Stimulated activated CD4-positive, alpha-beta T cell treated with anti-CD3 and anti-CD28 coated beads, Interleukin-1b, Interleukin-23, amount 100 ng/mL, for 24 hours (primary cell): ENCODE measurements at places on chromosomes 4 and X.

GRCh38 chrX:44303119-44303518 lies 40.4 kb downstream of the EFHC2 start:
- DNase-seq, result no peak

DNA sequence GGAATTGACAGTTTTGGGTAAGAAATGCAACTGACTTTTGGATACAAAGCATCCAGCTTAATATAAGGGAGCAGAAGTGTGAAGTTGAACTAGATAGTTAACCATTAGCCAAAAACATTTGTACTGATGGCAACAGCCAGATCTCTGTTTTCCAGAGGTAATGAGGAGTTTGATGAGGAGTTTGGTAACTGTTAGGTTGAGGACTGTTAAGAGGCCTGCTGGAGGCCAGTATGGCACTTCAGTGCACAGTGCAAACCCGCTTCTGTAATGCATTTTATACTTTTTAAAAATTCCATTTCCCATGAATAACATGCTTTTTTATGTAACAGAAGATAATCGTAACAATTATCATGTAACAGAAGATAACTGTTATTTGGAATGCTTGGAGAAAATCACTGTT lies 30.0 kb downstream of the CDKL5 start:
- DNase-seq, result no peak

- DNase-seq, result no peak
Observed at GRCh38 chr4:95358421-95358820, 190.4 kb downstream of the UNC5C start.

GRCh38 chr4:10078481-10079233 lies 37.9 kb downstream of the WDR1 start:
- DNase-seq, result no peak

- DNase-seq, result no peak
Observed at GRCh38 chr4:132859929-132860328, 289.2 kb upstream of the PCDH10 start.

DNA sequence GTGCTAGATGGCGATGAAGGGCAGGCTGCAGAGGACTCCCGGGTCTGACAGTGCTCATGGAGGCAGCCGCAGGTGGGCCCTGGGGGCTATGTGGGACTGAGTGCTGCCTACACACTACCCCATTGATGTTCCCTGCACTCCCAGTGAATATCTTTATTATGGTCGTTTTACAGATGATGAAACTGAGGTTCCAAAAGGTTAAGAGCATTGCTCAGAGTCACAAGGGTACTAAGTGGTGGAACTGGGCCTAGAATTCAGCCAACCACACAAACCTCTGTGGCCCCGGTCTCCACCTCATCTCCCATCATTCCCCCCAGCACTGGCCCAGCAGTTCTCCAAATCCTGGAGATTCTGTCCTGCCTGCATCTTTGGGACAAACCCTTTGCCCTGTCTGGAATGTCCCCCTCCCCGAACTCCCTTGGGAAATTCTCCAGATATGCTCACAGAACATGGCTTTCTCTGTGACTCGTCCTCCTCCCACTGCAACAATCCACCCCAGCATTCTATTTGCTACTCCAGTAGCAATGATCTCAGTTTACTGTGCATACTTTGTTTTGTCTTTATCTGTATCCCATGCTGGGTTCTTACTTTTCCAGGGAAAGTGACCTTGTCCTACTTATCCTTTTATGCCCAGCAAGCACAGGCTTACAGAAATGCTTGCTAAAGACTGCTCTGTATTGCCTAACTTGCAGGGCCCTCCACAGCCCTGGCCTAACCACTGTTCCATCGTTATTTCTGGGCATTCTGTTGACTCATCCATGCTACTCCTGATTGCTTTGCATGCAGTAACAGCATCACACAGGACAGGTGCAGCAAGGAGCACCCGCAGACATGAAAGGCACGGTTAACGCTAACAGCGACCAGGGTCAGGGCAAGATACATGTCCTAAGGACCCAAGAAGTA lies 14.0 kb downstream of the PNMA6F start:
- DNase-seq, result no peak

DNA sequence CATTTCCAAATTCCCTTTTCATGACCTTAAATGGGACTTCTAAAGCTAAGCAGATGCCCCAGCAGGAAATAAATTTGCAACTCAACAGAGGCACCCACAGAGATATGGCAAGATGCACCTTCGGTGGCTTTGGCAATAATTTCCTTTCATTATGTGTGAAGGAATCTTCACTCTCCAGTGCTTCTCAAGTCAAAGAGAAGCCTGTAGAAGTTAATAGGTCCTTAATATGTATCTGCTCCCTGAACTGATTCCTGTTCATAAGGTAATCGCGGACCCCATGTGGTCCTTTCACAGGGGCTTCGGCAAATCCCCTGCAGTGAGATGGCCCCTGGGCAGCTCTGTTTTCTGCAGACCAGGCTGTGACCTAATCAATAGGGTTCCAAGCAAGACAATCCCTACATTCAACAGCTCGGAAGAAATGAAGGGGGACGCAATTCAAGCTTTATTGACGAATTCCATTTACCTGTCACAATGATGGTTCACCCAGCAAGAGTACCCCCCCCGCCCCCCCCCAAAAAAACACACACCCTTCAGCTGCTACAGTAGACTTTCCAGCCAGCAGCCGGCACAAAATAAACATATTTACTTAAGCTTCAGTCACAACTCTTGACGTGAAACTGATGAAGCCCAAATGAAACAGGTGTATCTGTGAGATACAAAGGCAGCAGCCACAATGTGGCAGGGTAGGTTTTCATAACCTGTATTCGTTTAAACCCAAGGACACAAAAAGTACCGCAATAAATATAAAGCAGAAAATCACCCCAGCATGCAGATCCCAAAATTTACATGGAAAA lies 35.3 kb downstream of the FAT1 start:
- no peak for DNase-seq

DNA sequence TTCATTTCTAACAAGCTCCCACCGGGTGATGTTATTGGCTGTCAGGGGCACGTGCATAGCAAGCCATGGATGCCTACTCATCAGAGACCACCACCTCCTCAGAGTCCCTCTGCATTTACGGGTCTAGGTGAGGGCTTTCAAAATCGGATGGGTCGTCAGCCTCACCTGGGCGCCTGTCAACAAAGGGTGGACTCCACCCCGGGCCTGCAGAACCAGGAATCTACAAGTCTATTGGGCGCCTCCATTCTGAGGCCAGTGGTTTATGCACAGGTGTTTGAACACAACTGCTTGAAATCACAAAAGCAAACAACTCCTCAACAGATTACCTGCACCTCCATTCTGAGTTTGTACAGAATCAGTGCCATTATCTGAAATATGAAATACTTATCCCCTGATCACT lies 318.9 kb downstream of the PTTG2 start:
- DNase-seq, result no peak

DNA sequence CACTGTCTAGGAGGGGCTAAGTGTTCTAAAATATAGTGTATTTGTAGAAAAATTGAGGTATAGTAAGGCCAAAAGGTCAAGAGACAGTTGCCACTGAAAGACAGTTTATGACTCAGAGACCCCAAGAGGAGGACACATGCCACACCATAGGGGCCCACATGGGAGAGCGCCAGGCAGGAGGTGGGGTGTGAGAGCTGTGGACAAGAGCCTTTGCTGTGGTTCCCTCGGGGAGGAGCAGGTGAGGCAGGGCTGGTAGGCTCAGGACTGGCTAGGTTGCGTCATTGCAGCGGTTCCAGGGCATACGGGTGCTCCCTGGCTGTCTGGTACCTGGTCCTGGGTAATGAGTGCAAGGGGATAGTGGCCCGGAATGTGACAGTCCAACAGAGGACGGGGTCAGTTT lies 37.6 kb downstream of the CCNQ start:
- no peak for DNase-seq

DNA sequence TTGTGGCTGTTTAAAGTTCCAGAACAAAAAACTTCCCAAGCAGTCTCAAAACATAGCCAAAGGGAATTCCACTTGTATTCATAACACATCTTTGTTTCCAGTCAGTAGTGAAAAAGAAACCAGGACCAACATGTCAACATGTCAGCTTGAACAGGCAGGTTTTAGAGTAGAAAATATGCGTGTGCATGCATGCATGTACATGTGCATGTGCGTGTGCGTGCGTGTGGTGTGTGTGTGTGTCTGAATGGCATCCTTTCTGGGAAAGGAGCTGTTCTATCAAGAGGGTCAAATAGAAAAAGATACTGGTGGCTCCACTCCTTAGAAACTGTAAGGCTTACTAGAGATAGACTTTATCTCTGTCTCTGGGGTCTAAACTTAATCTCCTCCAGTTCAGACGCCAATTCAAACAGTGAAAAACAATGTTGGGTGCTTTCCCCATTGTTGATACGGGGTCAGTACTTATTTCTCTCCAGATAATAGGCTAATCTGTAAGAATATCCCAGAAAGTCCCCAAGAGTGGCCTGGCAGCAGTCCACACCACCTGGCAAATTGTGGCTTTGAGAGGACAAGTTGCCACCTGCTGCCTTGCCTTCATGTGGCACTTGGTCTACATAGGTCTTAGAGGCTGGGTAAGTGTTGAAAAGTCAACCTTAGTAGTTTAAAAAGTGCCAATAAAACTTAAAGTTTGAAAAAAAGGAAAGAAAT lies 110.4 kb downstream of the SCD5 start:
- no peak for DNase-seq

GRCh38 chr4:70688795-70689231 lies 481 bp downstream of the UTP3 start:
- no peak for DNase-seq

DNA sequence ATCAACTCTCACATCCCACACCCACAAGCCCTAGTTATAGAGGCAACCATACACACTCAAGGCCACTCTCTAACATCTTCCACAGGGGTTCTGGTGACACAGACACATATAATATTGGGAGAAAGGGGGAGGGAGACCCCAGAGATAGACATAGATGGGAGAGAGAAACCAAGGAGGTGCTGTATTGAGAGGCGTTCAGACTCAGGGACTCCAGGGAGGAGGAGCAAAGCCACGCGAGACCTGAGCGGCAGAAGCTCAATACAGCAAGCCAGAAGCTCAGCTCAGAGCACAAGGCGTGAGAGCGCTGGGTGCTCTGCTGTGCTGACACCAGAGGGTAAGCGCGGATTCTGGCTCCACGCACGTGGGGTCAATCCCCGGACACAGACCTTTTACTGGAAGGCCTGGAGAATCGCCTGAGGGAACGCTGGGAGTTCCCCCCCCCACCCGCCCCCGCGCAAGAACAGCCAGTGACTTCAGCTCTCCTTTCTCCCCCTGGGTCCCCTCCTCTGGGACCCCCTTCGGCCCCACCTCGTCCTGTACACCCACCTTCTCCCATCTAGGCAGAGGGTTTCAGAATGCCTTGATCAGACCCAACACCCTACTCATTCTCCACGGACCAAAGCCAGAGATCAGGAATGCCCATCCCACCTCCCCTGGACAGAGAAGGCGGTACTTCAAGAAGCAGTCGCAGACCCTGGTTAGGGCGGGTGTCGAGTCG lies 8.7 kb downstream of the MSX1 start:
- no peak for DNase-seq

DNA sequence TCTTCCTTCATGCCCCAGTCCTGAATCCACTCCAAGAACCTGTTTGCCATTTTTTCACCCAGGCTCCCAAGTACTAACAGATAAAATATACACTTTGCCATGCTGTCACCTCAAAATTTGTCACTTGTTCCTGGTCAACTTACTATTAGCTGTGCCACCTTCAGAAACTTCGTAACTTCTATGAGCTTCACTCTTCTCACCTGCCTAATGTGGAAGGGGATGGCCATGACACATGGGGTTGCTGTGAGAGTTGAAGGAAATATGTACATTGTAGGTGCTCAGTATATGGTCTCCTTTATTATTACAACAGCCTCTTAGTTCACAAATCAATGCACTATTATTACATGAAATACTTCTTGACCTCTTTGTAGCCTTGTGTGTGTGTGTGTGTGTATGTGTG lies 10.4 kb downstream of the TMSB4X start:
- DNase-seq, result no peak

DNA sequence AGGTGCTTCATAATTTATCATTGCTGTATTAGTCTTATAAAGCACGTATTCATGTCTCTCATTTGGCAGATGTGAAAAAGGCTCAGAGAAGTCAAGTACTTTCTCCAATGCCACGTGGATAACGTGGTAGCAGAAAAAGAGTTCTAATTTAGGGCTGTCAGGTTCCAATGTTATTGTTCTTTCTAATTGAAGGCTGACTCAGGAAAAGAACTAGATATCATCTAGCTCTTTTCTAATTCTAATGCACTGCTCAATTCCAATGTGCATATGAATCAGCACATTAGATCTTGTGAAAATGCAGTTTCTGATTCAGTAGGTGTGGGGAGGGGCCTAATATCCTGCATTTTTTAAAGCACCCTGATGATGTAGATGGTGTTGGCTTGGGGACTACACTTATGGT lies 22.8 kb downstream of the AGA start:
- DNase-seq, result no peak

- no peak for DNase-seq
Observed at GRCh38 chr4:118249890-118250289, 102.9 kb downstream of the PRSS12 start.

DNA sequence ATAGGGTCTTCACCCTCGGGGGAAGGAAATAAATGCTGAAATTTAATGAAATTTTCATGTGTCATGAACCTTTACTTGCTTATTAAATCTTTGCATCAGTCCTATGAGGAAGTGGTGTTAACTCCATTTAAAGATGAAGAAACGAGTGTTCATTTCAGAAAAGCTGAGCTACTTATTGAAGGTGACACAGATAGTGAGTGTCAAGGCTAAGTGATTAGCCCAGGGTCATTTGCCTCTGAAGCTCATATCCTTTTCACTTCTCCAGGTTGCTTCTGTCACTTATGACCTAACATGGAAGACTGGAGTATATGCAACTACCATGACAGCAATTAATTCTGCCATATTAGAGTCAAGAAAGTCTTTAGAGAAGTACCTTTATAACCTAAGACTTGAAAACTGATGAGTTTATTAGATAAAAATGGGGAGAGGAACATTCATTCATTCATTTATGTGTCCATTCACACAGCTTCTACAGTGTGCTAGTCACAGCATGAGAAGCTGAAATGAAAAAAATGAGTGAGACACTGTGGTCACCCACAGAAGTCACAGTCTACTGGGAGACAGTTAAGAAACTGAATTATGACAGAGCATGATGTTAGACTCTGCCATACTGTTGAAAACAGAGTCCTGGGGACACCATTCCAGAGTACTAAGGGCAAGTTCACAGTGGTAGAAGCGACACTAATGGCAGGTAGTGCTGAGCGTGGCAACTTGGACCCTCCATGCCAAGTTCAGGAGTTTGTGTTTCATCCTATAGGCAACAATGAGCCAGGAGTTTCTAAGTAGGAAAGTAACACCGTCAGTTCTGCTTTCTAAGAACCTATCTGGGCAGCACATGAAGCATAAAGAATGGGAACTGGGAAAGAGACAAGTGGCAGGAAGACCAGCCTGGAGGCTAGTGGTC lies 21.3 kb downstream of the ALPK1 start:
- no peak for DNase-seq

GRCh38 chr4:2320746-2321145 lies 58.8 kb upstream of the MXD4 start:
- DNase-seq, result no peak
